AG09309 (cell line): ENCODE measurements at places on chromosomes 16 and 17.

GRCh38 chr16:57695680-57696069 lies 1.1 kb downstream of the DRC7 start:
- DNase-seq: no peak

GRCh38 chr16:81593481-81593880 lies 148.9 kb downstream of the CMIP start:
- DNase-seq: no peak

DNA sequence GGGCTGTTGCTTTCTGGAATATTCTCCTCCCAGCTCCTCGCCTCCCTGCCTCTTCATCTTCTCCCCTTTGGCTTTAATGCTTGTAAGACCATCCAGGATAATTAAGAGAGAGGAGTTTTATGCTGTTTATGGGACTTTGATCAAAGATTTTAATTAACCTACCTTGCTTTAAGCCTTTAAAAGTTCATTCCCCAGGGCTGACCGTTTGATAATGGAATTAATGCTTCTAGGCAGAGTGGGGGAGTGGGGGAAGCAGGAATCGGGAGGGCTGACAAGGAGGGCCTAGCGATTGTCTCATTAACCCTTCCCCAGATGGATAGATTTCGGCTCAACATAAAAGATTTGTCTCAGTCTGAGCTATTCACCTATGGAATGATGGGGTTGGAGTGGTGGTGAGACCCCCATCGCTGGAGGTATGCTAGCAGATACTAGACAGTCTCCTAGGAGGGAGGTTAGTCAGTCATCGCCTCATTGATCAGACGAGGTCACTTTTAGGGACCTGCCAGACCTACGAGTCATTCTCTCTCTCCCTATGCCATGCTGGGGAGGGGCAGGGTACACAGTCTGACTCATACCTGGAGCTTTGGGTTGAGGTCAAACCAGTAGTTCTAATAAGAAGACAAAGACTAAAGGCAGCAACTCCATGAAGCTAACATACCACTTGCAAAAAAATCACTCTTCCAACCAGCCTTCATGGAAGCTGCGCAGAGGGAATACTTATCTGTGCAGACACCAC lies 236.6 kb upstream of the NLRP1 start:
- no peak for DNase-seq

- DNase-seq: no peak
Measured at GRCh38 chr17:50426814-50427787, 1.1 kb downstream of the ACSF2 start.

GRCh38 chr17:33765871-33766270 lies 472.8 kb upstream of the ASIC2 start:
- DNase-seq: no peak

DNA sequence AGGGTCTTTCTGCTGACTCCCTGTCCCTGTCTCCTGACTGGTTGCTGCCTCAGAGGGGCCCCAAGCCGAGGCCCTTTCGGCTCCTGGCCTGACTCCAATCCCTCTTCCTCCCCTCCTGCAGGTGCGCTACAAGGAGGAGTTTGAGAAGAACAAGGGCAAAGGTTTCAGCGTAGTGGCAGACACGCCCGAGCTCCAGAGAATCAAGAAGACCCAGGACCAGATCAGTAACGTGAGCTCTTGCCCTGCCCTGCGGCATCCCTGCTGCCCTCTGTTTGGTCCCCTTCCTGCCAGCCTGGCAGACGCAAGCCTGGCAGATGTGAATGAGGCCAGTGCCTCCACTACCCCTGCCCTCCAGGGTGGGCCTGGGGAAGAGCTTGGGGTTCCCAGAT lies 27.1 kb upstream of the LASP1NB start:
- no peak for DNase-seq

DNA sequence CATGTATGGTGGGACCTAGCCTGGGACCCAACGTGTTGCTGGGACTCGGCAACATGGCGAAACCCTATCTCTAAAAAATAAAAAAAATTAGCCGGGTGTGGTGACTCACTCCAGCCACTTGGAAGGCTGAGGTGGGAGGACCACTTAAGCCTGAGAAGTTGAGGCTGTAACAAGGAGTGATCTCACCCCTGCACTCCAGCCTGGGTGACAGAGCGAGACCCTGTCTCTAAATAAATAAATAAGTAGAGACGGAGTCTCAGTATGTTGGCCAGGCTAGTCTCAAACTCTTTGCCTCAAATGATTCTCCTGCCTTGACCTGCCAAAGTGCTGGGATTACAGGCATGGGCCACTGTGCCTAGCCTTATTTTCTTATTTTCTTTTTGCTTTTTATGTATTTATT lies 10.1 kb upstream of the CNP start:
- no peak for DNase-seq

GRCh38 chr17:80294210-80294609 lies 33.6 kb downstream of the RNF213 start:
- DNase-seq: no peak

DNA sequence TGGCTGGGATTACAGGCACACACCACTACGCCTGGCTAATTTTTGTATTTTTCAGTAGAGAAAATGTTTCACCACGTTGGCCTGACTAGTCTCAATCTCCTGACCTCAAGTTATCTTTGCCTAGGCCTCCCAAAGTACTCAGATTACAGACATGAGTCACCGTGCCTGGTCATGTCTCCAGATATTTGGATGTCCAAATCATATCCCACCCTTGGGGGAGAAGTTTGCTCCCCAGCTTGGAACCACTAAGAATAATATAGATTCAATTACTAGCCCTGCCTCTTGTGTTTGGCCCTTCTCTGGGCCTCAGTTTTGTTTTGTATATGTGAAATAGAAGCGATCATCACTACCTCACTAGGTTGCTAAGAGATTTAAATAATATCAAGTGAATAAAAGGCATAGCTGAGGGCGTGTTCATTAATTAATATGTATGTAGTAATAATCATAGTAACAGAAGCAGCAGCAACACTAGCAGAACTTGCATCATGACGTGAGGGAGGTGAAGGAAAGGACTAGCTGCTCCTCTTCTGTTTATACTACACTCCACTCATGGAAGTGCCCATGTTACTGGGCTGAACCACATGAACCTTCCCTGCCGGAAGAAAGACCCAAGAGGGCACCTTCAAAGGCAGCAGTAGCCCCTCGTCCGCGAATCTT lies 253.6 kb upstream of the XYLT1 start:
- no peak for DNase-seq

DNA sequence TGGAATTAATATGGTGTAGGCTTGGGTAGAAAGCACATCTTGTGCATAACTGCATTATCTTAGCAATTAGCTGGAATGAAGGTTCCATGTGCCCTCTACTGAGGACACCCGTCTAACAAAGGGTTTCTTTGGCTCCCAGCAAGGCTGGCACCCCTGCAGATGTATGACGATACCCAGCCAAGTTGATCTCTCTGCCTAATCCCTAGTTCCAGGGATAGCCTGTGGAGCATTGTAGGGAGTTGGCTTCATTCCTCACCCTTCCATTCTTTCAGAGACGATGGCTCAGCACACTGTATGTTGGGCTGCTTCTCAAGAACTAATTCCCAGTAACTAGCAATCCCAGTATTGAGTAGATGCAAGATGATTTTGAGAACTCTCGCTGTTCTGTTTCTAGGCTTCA lies 182.5 kb downstream of the SNX29 start:
- no peak for DNase-seq

- no peak for DNase-seq
Measured at GRCh38 chr17:13874817-13875216, 194.5 kb upstream of the COX10 start.

GRCh38 chr16:85916141-85916890 lies 17.4 kb downstream of the IRF8 start:
- DNase-seq: no peak

DNA sequence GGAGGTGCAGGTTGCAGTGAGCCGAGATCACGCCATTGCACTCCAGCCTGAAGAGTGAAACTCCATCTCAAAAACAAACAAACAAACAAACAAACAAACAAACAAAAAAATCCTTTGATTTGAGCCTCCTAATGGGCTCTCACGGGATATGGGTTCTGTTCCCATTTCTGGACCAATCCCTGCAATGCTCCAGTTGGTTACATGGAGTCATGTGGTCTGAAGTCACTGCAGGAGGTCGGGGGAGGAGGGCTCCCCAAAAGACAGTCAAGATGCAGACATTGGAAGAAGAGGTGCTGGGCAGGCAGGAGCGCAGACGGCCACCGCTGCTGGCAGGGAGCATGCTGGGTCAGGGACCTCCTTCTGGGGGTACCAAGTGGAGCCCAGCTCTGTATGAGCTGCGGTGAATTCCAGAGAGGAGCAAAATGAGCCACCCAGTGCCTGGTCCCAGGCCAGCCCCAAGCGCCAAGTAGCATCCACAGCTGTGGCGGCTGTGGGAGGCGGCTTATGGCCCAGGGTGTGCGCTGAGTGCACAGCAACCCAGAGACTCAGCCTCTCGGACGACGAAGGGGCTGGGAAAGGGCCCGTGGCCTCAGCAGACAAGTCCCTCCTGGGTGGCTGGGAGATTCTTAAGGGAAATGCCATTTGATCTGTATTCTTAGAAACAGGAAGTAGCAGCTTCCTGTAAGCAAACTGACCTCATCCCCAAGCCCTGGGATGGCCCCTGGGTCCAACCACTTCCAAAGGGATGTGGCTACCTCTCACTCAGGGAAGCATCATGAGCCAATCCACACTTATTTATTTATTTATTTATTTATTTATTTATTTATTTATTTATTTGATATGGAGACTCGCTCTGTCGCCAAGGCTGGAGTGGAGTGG lies 19.6 kb upstream of the ATP2A3 start:
- no peak for DNase-seq

DNA sequence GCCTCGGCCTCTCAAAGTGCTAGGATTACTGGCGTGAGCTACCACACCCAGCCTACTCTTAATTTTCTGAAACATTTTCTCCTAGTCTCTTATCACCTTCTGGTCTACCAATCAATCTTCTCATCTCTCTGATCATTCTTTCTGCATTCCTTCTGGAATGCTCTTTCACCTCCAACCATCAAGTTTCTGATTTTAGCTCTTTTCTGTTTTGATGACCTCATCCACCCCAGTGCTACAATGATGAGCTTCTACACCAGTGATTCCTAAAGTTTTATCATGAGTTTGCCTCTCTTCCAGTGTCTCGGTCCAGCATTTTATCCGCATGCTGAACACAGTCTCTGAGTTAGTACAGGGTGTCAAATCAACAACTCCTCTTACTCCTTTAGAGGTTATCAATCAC lies 31.5 kb downstream of the NME2 start:
- DNase-seq: no peak

- DNase-seq: no peak
Measured at GRCh38 chr17:76383546-76384221, 725 bp upstream of the SPHK1 start.

DNA sequence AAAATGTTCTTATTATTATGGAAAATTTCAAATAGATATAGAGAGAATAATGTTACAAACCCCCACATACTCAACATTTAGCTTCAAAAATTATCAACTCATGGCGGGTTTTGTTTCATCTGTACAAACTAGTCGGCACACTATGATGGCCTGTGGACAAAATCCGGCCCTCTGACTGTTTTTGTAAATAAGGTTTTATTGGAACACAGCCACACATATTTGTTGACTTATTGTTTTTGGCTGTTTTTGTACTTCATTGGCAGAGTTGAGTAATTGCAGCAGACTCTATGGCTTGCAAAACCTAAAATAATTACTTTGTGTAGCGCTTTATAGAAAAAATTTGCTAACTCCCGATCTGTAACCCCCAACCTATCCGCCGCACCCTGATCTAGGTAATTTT lies 41.4 kb upstream of the CLEC18A start:
- DNase-seq: no peak

- DNase-seq: no peak
Measured at GRCh38 chr16:53153130-53153529, 98.3 kb downstream of the CHD9 start.

- DNase-seq: no peak
Measured at GRCh38 chr16:79767421-79768275, 167.1 kb upstream of the MAF start.

DNA sequence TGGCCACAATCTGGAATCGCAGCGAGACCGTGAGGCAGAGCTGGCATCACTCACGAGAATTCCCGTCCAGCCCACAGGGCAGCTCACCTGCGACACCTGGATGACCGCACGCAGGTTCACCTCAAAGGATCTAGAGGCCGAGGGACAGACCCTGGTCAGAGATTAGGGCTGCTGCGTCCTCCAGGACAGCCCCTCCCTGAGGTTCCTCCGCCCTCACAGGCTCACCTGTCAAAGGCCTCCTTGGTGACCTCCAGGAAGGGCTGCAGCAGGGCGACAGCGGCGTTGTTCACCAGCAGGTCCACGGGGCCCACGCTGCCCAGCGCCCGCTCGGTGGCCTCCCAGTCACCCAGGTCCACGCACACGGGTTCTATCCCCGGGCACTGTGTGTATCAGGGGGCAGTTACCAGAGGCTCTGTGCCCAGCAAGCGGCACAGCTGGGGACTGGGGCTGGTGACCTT lies 834 bp downstream of the DCXR start:
- DNase-seq: no peak

GRCh38 chr16:14181371-14182050 lies 110.4 kb downstream of the MRTFB start:
- peak; percentile 93 for DNase-seq

- DNase-seq: no peak
Measured at GRCh38 chr16:64280317-64280716, 841.5 kb downstream of the CDH11 start.

DNA sequence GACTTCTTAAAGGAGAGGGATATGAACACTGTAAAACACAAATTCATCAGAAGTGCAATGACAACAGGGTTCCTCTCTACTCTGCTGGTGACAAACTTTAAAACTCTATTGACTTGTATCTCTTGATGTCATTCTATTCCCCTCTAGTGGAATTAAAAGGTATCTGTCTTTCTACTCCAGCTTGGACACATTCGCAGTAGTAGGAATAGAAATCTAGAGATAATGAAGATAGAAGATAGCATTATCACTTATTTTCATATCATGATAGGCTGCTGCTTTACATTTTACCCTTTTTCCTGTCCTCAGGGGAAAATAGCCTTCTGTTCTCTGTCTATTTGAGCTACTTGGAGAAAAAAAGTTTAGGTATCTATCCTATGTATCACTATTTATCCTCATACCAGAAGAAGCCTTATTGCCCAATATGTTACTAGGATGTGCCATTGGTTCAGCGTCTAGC lies 209.6 kb upstream of the CACNG5 start:
- no peak for DNase-seq

GRCh38 chr17:19646788-19647696 lies 1.5 kb upstream of the ALDH3A2 start:
- DNase-seq: no peak

DNA sequence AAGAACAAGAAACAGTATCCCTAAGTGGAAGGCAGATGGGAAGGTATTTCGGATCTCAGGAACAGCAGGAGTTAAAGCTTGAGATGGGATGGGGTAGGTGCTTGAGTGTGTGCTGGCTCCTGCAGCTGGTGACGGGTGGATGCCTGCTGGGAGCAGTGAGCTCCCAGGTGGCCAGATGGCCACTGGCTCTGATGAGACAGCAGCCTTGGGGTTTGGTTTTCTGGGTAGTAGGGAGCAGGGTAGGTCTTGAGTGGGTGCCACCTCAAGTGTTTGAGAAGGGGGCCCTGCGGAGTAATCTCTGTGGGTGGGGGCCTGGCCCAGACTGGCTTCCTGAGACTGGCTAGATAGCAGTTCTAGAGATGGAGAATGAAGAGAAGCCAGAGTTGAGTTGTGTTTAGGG lies 10.3 kb downstream of the EPN2 start:
- DNase-seq: no peak

- DNase-seq: peak; percentile 40
Measured at GRCh38 chr17:5364156-5364555, 55.3 kb downstream of the NUP88 start.

- no peak for DNase-seq
Measured at GRCh38 chr17:62735044-62735651, 73.0 kb downstream of the MARCHF10 start.
